ENCODE measurements at places on chromosomes 7 and 10.

- no peak for DNase-seq
Measured at GRCh38 chr10:89861584-89862301, 160.4 kb downstream of the KIF20B start.

DNA sequence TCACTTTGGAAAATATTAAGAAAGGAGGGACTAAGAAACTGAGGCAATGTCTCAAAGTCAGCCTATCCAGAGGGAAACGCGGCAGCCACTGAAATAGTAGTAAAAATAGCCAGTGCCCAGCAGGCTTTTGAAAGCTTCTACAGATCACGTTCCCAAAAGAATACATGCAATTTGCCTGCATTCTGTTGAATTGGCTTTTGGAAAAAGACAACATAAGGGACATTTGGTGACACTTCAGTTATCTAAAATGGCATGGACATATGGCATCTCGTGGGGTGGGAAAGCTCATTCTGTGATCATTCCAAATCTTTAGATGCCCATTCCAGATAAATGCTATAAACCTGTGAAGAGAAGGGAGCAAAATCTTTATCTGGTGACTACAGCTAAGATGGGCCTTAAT, 82.8 kb upstream of the PDE1C start:
- DNase-seq, result no peak

- peak; percentile 51 for DNase-seq
Measured at GRCh38 chr7:74032191-74032490, 4.2 kb downstream of the ELN start.

DNA sequence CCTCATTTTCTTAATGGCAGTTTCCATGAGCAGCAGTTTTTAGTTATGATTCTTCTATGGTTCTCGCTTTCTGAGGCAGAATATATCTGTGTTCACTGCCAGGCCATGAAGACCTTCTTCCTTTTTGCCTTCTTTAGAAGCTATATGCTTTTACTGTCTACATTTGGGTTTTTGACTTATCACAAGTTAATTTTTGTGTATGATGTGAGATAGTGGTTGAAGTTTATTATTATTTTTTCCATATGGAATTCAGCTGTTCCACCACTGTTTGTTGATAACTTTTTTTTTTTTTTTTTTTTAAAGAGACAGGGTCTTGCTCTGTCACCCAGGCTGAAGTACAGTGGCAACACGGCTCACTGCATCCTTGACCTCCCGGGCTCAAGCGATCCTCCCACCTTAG, 44.5 kb downstream of the INPP5A start:
- DNase-seq, result no peak

DNA sequence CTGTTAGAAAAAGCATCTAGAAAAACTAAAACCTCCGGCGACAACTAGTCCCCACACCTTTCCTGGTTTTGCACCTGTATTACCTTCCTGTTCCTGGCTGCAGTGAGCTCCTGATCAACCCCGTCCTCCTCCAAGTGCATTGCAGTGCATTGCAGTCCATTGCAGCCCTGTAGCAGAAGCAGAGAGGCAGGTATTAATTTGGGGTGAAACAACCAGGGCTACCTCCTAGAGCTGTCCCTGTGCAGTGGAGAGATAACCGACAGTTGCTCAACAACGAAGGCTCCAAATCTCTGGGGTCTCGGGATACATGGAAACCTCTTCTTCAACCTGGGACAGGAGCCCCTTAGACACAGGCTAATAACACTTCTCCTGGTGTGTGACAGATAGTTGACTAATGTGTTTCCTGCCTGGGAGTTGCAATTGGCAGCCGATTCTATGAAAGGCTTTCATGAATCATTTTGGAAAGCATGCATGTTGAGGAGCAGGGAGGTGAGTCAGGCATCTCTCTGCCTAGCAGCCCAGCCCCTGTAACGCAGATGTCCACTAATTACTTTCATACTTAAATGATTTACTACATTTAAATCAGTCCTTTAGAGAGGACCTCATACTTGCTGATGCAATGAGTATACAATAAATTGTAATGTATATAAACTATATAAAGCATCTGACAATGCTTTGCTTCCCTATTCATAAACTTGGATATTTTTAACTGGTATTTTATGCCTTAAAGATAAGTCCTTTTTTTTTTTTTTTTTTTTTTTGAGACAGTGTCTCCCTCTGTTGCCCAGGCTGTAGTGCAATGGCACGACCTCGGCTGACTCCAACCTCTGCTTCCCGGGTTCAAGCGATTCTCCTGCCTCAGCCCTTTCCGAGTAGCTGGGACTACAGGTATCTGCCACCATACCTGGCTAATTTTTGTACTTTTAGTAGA, 59.0 kb downstream of the PRR15 start:
- no peak for DNase-seq

- no peak for DNase-seq
Measured at GRCh38 chr10:67005981-67006380, 80.1 kb downstream of the LRRTM3 start.

DNA sequence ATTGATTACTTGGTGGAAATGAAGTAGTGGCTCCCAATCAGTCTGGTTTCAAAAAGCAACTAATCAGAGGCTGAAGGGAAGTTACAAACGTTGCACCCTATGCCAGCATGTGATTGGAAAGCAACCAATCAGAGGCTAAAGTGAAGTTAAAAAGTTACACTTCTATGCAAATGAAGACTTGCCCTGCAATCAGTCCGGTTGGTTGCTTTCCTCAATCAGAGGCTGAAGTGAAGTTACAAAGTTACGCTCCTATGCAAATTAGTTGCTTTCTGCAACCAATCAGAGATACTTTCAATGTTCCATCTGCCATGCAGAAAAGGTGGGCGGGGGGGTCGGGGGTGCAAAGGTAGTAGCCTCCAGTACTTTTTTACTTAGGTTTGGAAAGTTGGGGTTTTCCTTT, 1077.1 kb downstream of the TYW1 start:
- no peak for DNase-seq

- DNase-seq, result no peak
Measured at GRCh38 chr7:36943591-36944435, 219.5 kb upstream of the AOAH start.

DNA sequence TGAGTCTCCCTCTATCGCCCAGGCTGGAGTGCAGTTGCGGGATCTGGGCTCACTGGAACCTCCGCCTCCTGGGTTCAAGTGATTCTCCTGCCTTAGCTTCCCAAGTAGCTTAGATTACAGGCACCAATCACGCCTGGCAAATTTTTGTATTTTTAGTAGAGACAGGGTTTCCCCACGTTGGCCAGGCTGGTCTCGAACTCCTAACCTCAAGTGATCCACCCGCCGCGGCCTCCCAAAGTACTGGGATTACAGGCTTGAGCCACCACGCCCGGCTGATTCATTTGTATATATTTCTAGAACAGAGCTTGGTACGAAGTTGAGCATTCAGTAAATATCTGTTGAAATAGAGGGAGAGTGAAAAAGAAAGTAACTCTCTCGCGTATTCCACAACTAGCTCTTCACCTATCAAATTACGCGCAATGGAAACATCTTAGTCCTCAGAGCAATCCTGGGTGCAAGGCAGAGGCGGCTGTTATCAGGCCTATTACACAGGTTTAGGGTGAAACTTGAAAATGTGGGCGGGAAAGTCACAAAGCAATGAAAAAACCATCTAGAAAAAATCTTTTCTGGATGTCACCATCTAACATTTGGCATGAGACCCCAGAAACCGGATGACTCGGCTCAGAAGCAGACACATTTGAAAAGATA, 707 bp upstream of the GHITM start:
- DNase-seq, result no peak

- no peak for DNase-seq
Measured at GRCh38 chr7:88105231-88105630, 114.6 kb downstream of the SRI start.

- no peak for DNase-seq
Measured at GRCh38 chr7:40885503-40885902, 750.7 kb downstream of the SUGCT start.

DNA sequence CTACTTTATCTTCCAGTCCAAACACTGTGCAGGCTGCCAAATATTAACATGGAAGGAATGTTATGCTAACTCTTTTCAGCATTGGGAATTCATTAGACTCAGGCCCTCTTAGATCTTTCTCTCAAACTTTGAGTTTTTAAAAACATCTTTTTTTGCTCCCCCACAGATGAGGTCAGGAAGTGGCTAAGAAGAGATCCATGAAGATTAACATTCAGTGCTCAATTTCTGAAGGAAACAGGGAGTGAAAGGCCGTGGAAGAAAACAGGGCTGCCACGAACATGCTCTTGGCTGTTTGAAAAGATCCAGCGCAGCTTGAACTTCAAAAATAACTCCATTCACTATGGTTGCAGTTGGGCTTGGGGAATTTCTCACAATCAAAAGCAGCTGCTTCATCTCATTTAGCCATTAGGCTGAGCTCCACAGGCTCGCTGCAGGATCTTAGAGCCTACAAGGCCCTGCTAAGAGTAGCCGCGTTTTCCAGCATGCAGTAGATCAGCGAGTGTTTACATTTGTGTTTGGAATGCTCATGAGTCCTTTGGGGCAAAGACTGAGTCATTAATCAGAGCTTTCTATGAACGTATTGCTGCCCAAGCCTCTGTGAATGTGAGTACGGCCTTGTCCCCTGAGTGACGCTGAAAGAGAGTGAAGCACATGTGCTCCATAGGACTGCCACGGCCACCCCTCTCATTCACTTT, 41.2 kb upstream of the TNS3 start:
- DNase-seq, result peak; percentile 31

- no peak for DNase-seq
Measured at GRCh38 chr10:88843171-88843570, 8.5 kb downstream of the ANKRD22 start.

DNA sequence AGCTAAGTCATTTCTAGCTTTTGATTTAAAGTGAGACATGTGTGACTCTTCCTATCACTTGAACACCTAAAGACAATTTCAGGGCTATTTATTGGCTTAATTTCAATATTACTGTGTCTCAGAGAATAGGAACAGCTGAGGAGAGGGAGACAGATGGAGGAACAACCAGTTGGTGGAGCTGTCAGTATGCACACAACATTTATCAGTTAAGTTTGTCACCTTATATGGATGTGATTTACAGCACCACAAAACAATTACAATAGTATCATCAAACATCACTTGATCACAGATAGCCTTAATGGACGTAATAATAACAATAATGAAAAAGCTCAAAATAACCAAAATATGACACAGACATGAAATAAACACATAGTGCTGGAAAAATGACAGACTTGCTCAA, 129.6 kb downstream of the NPSR1 start:
- no peak for DNase-seq

GRCh38 chr7:74023786-74024185, 4.2 kb upstream of the ELN start:
- DNase-seq, result no peak

DNA sequence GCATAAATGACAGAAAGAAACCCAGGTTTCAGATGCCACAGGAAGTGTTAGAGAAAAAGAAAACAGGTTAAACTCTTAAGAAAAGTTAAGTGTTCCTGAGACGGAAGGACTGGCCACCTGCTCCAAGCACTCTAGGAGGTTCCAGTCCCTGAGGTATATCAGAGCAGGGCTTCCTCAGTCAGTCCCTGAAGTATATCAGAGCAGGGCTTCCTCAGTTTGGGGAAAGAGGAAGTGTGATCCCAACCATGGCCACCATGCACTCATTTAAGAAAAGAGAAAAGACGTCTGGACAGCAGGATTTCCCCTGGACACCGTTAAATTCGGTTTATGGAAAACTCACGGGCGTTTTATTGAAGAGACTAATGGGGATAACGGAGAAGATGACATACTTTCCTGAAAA, 133.4 kb upstream of the PFKP start:
- no peak for DNase-seq

GRCh38 chr7:139094030-139094429, 15.5 kb downstream of the ZC3HAV1 start:
- DNase-seq, result no peak

DNA sequence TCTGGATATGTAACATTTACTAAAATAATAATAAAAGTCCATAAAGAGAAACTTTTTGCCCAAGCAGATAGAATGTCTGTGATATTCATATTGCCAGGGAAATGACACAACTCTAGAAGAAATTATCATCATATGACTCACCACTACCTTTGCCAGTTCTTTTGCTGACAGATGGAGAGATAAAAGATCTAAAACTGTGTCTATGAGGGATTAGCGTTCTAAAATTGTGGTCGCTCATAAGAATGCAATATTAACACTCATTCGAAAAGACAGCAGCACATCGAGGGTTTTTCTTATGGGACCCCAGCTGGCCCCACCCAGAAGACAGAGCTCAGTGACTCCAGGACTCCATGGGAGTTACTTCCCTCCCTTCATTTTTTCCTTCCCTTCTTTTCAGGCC, 16.6 kb upstream of the LANCL2 start:
- no peak for DNase-seq

GRCh38 chr7:15461576-15461975, 100.2 kb downstream of the AGMO start:
- no peak for DNase-seq

- no peak for DNase-seq
Measured at GRCh38 chr7:31734456-31734855, 47.4 kb downstream of the PPP1R17 start.

GRCh38 chr7:152520861-152521302, 85.1 kb upstream of the KMT2C start:
- no peak for DNase-seq

DNA sequence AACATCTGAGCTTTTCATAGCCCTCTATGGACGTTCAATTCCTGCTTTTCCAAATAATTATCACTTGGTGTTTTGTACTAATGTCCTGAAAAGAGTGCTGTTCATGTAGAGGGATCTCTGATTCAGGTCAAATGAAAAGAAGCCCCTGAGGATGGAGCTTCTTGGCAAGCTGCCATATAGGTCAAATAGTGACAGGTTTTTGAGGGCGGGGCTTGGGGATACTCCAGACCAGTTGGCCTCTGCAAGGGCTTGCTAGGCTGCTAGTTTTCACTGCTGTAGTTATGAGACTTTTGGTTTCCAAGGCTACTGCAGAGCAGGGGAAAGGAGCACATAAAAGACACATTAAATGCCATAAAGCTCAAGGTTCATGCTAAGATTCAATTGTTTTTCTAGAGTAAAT, 257.2 kb upstream of the CACNA2D1 start:
- DNase-seq, result no peak

GRCh38 chr7:25187932-25188331, 40.4 kb downstream of the NPVF start:
- no peak for DNase-seq

- DNase-seq, result no peak
Measured at GRCh38 chr10:29026065-29026797, 262.6 kb upstream of the LYZL1 start.

DNA sequence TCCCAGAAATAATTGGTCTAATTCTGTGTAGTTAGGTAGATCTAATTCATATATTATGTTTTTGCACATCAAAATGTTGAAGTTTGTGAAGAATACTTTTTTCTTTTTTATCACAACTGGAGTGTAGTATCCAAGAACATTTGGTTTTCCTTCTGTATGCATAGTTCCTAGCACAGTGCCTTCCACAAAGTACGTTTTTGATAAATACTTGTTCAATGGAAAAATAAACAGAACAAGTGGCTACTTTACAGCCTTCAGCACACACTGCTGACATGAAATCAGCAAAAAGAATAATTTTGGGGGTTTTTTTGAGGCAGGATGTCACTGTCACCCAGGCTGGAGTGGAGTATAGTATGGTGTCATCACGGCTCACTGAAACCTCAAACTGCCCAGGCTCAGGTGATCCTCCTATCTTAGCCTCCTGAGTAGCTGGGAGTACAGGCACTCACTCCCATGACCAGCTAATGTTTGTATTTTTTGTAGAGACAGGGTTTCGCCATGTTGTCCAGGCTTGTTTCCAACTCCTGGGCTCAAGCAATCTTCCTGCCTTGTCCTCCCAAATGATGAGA, 27.9 kb downstream of the TARP start:
- DNase-seq, result no peak

Measured in midbrain (tissue), 1 donor.